ENCODE measurements at places on chromosomes 13 and 19. TPM values are rescaled to one million over a fixed set of nuclear protein-coding genes. Genes with fewer than 3 reads are reported as not detected.

The C19orf33 gene
- total RNA-seq: 8.8 TPM

The CDX2 gene
- total RNA-seq: not detected

The MOB3A gene
- 19.2 TPM for total RNA-seq

The TPRX2 gene
- not detected for total RNA-seq

The KIR3DL1 gene
- not detected for total RNA-seq

The MEIOSIN gene
- total RNA-seq: not detected

The ACP7 gene
- total RNA-seq: 0.17 TPM

The ZNF260 gene
- 12.6 TPM for total RNA-seq

The TJP3 gene
- under 0.01 TPM for total RNA-seq

The LAIR1 gene
- total RNA-seq: not detected

The SKA3 gene
- 1.3 TPM for total RNA-seq

The ZNF606 gene
- total RNA-seq: 10.4 TPM

The PRKCG gene
- total RNA-seq: 0.17 TPM

The KLF1 gene
- total RNA-seq: not detected

The RAD23A gene
- 38.6 TPM for total RNA-seq

The ERICH6B gene
- total RNA-seq: not detected

The NUDT15 gene
- total RNA-seq: 6.5 TPM

The MAST1 gene
- total RNA-seq: 0.95 TPM

The ADGRE1 gene
- total RNA-seq: not detected

The CRX gene
- total RNA-seq: not detected

The TRAPPC6A gene
- 13.4 TPM for total RNA-seq

The UHRF1 gene
- total RNA-seq: 9.4 TPM

The KANK2 gene
- 350 TPM for total RNA-seq

The PROZ gene
- total RNA-seq: not detected

The IFNL1 gene
- total RNA-seq: not detected

The DNAJC15 gene
- 29.4 TPM for total RNA-seq

The ZNF492 gene
- not detected for total RNA-seq

Data from bronchial smooth muscle cell (primary cell).